ENCODE measurements at places on chromosomes 4 and X.

DNA sequence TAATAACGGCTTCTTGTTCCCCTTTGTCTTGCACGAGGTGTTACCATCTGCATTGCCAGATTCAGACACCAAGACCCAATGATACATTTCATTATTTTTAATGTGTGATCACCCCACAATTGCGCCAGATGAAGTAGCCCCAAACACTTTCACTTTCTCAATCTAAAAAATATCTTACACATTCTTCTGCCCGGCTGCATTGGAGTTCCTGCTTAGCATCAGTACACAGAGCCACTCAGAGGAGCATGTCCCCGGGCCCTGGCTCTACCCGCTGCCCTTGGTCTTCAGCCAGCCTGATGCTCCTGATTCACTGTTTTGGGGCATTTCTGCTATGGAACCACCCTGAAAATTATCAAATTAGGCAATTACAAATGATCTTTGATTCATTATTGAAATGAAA lies 66.0 kb upstream of the TENM3 start:
- no peak for DNase-seq

- DNase-seq, result no peak
Measured at GRCh38 chrX:30085571-30085970, 129.8 kb upstream of the MAGEB2 start.

DNA sequence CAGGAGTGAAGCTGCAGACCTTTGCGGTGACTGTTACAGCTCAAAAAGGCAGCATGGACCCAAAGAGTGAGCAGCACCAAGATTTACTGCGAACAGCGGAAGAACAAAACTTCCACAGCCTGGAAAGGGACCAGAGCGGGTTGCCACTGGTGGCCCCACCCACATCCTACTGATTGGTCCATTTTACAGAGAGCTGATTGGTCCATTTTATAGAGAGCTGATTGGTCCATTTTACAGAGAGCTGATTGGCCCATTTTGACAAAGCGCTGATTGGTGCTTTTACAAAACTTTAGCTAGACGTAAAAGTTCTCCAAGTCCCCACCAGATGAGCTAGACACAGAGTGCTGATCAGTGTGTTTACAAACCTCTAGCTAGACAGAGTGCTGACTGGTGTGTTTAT lies 134.2 kb upstream of the FRG1 start:
- DNase-seq, result no peak

DNA sequence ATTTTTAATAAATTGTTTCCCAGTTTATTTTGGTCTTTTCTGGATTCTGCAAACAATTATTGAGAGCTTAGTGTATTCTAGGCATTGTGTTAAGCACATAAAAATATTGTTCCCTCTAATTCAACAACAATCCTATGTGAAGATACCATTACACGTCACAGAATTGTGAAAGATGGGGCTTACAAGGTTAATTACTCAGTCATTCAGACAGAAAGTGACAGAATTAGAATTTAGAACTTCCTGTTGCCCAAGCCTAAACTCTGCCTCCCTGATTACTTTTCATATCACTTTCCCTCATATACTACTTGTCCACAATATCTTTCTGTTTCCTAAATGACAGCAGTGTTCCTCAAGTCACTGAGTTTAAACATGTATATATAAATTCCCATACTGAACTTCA lies 186.7 kb upstream of the VEGFC start:
- DNase-seq, result no peak

DNA sequence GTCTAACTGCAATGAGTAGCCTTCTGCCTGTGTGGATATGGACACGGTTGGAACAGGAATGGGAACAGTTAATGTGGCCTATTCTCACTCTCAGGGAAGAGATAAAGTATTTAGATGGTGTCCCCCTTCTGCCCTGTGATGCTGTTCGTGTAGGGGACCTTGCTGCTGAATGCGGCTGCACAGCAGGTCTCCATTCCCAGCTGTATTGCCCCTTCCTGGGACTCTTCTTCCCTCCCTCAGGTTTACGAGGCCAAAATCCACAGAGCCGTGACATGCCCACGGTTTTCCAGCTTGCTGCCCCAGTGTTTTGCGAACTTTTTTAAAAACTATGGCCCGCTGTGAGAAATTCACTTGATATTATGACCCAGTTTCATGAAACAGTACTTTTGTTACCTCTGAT lies 50.3 kb downstream of the SNX25 start:
- no peak for DNase-seq

DNA sequence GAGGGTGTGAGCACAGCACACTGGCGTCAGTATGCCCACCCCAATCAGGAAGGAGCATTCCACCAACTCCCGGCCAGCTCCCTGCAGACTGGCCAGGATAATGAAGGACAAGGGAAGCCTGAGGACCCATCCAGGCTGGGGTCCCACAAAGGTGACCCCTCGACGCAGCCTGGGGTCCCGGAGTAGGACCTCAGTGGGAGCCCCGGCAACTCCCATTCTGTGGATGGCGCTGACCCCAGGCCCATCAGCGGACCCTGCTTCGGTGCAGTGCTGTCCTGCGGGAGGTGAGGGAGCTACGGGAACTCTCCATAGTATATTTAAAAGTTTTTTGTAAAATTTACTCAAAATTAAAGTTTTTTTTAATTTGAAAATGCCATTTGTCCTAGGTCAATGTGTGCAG lies 137.7 kb upstream of the NKX1-1 start:
- DNase-seq, result no peak

- no peak for DNase-seq
Measured at GRCh38 chrX:85108165-85108564, 104.5 kb downstream of the APOOL start.

DNA sequence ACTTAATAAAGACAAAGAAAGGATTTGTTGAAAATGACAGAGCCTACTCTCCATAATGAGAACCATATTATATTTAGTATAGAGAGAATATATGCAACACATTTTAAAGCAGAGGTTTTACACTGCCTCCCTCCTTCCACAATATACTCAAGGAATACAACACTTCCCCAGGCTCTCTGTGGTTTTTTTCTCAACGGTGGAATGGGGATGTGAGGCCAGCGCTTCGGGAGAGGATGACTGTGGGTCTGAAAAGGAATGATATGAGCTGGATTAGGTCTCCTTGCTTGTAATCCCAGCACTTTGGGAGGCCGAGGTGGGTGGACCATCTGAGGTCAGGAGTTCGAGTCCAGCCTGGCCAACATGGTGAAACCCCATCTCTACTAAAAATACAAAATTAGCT lies 348.7 kb upstream of the KLF3 start:
- no peak for DNase-seq

DNA sequence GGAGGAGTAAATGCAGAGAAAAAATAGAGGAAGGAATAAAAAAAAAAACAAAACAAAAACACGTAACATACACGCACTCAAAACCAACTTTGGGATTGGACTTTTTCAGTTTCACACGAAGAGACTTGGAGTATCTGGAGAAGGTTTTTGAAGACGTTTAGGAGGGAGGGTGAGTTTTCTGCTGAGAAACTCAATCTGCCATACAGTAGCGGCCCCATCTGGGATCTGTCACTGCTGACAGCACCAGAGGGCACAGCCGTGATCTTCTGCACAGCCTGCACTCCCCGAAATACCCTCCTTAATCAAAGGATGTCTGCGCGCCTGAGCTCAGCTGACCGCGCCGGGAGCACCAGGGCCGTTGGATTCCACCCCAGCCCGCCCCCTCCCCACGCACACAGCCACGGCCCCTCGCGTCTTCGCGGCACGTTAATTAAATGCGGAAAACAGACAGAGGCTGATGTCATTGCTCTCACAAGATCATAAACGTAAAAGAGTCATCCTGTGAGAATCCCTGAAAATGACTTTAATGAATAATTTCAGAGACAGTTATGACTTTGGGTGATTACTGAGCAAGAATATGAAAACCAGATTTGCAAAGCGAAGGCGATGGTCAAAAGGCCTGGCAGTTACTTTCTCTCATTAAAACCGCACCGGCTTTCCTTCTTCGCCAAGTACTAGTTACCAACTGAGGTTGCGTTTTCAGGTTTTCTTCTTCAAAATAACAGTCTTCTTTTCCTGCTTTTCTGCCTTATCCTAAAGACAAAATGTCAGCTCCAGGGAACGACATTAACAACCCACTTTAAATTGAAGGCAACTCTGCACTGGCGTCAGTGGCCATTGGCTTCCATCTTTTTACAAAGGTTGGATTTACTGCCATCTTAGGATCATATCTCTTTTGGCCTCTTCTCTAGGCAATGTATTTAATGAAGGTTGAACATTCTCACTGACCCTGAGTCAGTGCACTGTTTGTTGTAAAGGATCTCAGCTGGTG lies 10.6 kb downstream of the HAND2 start:
- DNase-seq, result no peak

- DNase-seq, result no peak
Measured at GRCh38 chr4:119676101-119676500, 47.5 kb upstream of the PDE5A start.

DNA sequence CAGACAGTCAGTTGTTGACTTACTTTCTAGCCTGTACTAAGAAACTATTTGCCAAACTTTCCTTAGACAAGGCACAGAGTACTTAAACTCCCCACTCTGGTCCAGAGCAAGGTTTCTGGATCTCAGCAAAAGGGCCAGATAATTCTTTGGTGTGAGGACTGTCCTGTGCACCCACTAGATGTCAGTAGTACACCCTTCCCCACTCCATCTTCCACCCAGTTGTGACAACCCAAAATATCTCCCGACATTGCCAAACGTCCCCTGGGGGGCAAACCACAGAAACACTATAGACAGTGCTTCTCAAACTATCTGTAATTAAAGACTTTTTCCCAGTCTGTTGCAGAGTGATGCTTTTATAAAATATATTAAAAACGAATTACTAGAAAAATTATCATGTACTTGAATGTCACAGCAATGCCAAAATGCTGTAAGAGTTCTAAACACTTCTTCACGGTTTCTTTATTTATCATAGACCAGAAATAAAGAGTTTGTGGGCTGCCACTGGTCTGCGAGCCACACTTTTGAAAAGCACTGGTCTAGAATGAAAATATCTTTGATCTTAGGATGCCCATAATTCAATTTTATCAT lies 203.5 kb downstream of the PRDM5 start:
- no peak for DNase-seq

DNA sequence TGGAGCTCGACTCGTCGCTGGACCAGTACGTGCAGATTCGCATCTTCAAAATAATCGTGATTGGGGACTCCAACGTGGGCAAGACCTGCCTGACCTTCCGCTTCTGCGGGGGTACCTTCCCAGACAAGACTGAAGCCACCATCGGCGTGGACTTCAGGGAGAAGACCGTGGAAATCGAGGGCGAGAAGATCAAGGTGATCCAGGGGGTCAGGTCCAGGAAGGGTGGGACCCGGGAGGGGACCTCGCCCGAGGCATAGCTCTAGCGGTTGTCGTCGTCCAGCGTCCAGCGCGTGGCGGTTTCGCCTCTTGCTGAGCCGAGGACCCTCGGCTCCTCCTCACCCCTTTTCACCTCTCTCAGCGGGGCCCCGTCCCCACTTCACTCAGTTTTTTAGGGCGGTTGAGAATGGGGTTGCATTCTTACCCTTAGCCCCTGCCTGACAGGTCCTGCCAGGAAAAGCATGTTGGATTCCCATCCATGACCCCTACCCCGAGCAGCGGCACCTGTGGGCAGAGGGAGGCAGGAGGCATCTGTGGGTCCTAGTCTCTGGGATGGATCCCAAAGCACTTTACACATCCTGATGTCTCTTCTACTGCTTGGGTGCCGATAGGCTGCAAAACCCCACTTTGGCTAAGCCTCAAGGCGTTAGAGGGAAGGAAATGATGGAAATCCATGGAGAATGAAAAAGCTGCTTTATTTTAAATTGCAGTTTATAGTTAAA lies 524 bp downstream of the RAB33A start:
- DNase-seq, result no peak

DNA sequence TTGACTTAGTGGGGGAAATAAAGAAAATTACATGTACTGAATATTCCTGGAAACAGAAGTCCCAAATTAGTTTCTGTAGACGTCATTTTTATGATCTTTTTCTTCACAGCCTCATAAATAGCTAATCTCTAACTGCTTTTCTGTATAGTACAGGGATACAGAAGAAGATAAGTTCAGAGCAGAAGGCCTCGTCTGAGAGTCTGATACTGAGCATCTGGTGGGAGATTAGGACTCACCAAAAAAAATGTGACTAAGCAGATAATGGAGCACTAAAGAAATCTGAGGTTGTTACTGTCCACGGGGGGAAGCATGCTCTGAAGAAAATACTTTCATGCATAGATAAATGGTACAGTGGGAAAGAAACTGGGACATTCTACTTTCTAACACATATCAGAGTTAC lies 115.3 kb upstream of the TRPC5 start:
- DNase-seq, result no peak

DNA sequence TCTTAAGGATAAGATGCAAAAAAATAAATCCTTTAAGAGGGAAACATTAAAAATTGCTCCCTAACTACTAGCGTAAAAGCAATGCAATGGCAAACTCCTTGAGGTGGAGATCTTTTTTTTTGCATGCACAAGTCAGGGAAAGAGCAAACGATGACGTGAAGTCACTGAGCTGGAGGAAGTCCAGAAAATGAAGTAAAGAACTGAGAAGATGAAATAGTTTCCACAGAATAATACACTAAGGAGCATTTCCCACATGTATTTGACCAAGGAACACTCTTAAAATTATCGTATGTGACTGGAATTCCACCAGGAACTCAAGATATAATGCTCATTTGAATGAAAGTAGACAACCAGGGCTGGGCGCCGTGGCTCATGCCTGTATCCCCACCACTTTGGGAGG lies 21.0 kb upstream of the DOCK11 start:
- no peak for DNase-seq

GRCh38 chrX:9430346-9430921 lies 34.4 kb upstream of the TBL1X start:
- no peak for DNase-seq

DNA sequence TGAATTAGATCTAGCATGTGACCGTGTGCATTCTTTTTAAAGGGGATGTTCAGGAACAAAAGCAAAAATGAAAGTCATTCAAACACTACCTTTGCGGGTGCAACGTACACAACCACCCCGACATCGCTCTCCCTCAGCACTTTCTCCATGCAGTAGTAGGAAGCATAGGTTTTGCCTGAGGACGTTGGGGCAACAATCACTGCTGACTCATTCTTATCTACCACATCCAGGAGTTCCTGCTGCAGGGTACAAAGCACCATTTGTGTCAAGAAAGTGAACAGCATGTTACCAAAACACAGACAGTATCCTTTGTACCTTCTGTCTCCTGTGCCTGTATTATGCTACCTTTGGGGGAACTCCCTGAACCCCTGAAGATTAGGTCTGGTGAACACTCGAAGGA lies 58.6 kb downstream of the DDX60L start:
- DNase-seq, result no peak

- DNase-seq, result no peak
Measured at GRCh38 chr4:153067376-153067775, 131.3 kb downstream of the FHDC1 start.

- no peak for DNase-seq
Measured at GRCh38 chr4:89099034-89099433, 12.3 kb upstream of the TIGD2 start.

DNA sequence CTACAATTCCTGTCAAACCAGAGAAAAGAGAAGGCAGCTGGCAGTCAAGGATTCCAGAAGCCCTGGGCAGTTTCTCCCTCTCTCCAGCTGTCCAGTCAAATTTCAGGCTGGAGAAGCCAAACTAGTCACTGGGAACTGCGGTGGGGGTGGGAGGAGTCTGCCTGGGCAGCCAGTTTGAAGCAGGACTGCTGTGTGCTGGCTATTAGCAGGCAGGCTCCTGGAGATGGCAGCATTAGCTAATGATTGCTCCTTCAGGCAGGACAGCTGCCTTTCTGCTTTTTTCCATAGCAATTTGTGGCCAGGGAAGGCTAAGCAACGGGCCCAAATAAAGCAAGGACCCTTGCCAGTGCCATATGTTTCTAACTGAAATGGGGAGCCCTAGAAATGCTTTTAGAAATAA lies 44.7 kb upstream of the FGF13 start:
- no peak for DNase-seq

- no peak for DNase-seq
Measured at GRCh38 chrX:107562482-107562881, 65.8 kb upstream of the PRPS1 start.
